Activated T-cell treated with anti-CD3 and anti-CD28 coated beads, Interleukin-2, amount 50 U/mL, for 72 hours (primary cell): ENCODE measurements at places on chromosomes 16 and 17. TPM values are rescaled to one million over a fixed set of nuclear protein-coding genes. Genes with fewer than 3 reads are reported as not detected.
A peak's percentile ranks its signal among the peaks of the same experiment; 100 is the strongest.

ADORA2B gene
- total RNA-seq: 1.2 TPM

KRTAP2-3 gene
- not detected for total RNA-seq

GRCh38 chr16:87384162-87384874 is 742 bp upstream of the FBXO31 start:
- peak overlapping the region; percentile 100 for H3K27ac ChIP-seq
- peaks cover 2% of the 10 kb centered on the region for H3K36me3 ChIP-seq
- no peak for DNase-seq
- no peaks in the 10 kb centered on the region for H3K27me3 ChIP-seq
- H3K4me1 ChIP-seq: peaks cover 70% of the 10 kb centered on the region

- H3K4me3 ChIP-seq: no peak overlapping the region
- H3K4me1 ChIP-seq: no peaks in the 10 kb centered on the region
- H3K27me3 ChIP-seq: peaks cover 41% of the 10 kb centered on the region
- H3K36me3 ChIP-seq: no peaks in the 10 kb centered on the region
- no peak for DNase-seq
Observed at GRCh38 chr17:40707745-40708144, 4.2 kb upstream of the KRT24 start.

RPRML gene
- total RNA-seq: not detected

- H3K27me3 ChIP-seq: no peaks in the 10 kb centered on the region
- H3K4me1 ChIP-seq: peaks cover 29% of the 10 kb centered on the region
- peaks cover 1% of the 10 kb centered on the region for H3K36me3 ChIP-seq
- no peak for DNase-seq
- no peak overlapping the region for H3K4me3 ChIP-seq
Observed at GRCh38 chr17:82983510-82984248, 95.7 kb upstream of the METRNL start.

GRCh38 chr16:17359788-17360390 is 110.9 kb downstream of the XYLT1 start:
- H3K27me3 ChIP-seq: no peaks in the 10 kb centered on the region
- no peaks in the 10 kb centered on the region for H3K36me3 ChIP-seq
- H3K4me1 ChIP-seq: peaks cover 66% of the 10 kb centered on the region
- H3K4me3 ChIP-seq: peak overlapping the region; percentile 73
- DNase-seq: peak; percentile 63
- peak overlapping the region; percentile 90 for H3K27ac ChIP-seq

- no peak for DNase-seq
- H3K27me3 ChIP-seq: peaks cover 24% of the 10 kb centered on the region
- H3K4me1 ChIP-seq: no peaks in the 10 kb centered on the region
- no peak overlapping the region for H3K27ac ChIP-seq
Observed at GRCh38 chr16:80459331-80459777, 81.4 kb upstream of the DYNLRB2 start.

- no peaks in the 10 kb centered on the region for H3K4me1 ChIP-seq
- no peak for DNase-seq
- H3K27ac ChIP-seq: peak overlapping the region; percentile 54
- H3K27me3 ChIP-seq: no peaks in the 10 kb centered on the region
Observed at GRCh38 chr16:56462064-56462796, 10.9 kb downstream of the OGFOD1 start.

GRCh38 chr16:6345090-6345489 is 987.6 kb upstream of the RBFOX1 start:
- H3K4me1 ChIP-seq: no peaks in the 10 kb centered on the region
- no peak for DNase-seq
- no peaks in the 10 kb centered on the region for H3K27me3 ChIP-seq
- H3K4me3 ChIP-seq: no peak overlapping the region
- no peaks in the 10 kb centered on the region for H3K36me3 ChIP-seq

GRCh38 chr16:1991948-1992703 is 2.4 kb downstream of the SYNGR3 start:
- peak; percentile 97 for DNase-seq
- H3K4me1 ChIP-seq: peaks cover 33% of the 10 kb centered on the region
- H3K4me3 ChIP-seq: peak overlapping the region; percentile 88
- no peak overlapping the region for H3K27ac ChIP-seq
- H3K27me3 ChIP-seq: peaks cover 8% of the 10 kb centered on the region

- H3K27ac ChIP-seq: no peak overlapping the region
- no peaks in the 10 kb centered on the region for H3K27me3 ChIP-seq
- H3K4me1 ChIP-seq: no peaks in the 10 kb centered on the region
- no peak overlapping the region for H3K4me3 ChIP-seq
- no peak for DNase-seq
Observed at GRCh38 chr16:64391063-64391600, 730.7 kb downstream of the CDH11 start.

- H3K4me1 ChIP-seq: peaks cover 12% of the 10 kb centered on the region
- H3K27me3 ChIP-seq: no peaks in the 10 kb centered on the region
- no peak for DNase-seq
Observed at GRCh38 chr17:48148854-48149786, 41.6 kb downstream of the SNX11 start.

- H3K4me3 ChIP-seq: peak overlapping the region; percentile 37
- no peaks in the 10 kb centered on the region for H3K27me3 ChIP-seq
- peak overlapping the region; percentile 75 for H3K27ac ChIP-seq
- no peak for DNase-seq
Observed at GRCh38 chr16:31455601-31456314, 3.5 kb upstream of the ARMC5 start.

GRCh38 chr17:73575470-73576221 is 68.6 kb downstream of the SDK2 start:
- DNase-seq: no peak
- H3K4me3 ChIP-seq: no peak overlapping the region
- H3K36me3 ChIP-seq: no peaks in the 10 kb centered on the region
- H3K4me1 ChIP-seq: no peaks in the 10 kb centered on the region
- H3K27ac ChIP-seq: no peak overlapping the region
- no peaks in the 10 kb centered on the region for H3K27me3 ChIP-seq

CTRB2 gene
- total RNA-seq: not detected

- H3K36me3 ChIP-seq: peaks cover 3% of the 10 kb centered on the region
- peaks cover 47% of the 10 kb centered on the region for H3K4me1 ChIP-seq
- H3K27ac ChIP-seq: peak overlapping the region; percentile 94
- no peaks in the 10 kb centered on the region for H3K27me3 ChIP-seq
- peak; percentile 28 for DNase-seq
Observed at GRCh38 chr16:529012-529575, 1.6 kb downstream of the CAPN15 start.

DNA sequence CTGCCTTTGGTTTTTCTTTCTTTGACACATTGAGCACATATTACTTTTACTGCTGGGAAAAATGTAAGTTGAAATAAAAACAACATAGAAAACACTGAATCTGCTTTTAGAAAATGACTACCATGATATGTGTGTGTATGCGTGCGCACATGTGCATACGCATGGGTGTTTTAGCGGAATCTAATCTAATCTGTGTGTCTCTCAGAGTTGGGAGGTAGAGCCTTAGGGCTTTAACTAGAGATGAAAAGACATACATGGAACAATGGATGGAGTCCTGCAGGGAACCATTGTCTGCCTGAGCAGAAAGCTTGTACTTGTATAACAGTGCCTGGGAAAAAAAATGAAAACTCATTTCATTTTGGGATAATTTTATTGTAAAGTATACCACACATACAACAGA is 12.4 kb downstream of the SLFN5 start:
- H3K4me1 ChIP-seq: peaks cover 63% of the 10 kb centered on the region
- DNase-seq: no peak
- no peaks in the 10 kb centered on the region for H3K27me3 ChIP-seq

CCDC154 gene
- total RNA-seq: 3.4 TPM

HSD17B1 gene
- total RNA-seq: 1.3 TPM

TBC1D3G gene
- not detected for total RNA-seq

PRSS8 gene
- total RNA-seq: not detected

TBC1D3 gene
- total RNA-seq: not detected

GRCh38 chr17:4720787-4721186 is 10.4 kb downstream of the ARRB2 start:
- H3K4me3 ChIP-seq: no peak overlapping the region
- peaks cover 12% of the 10 kb centered on the region for H3K36me3 ChIP-seq
- H3K27me3 ChIP-seq: no peaks in the 10 kb centered on the region
- no peak for DNase-seq
- peaks cover 12% of the 10 kb centered on the region for H3K4me1 ChIP-seq

SLFN13 gene
- 45.8 TPM for total RNA-seq

DNA sequence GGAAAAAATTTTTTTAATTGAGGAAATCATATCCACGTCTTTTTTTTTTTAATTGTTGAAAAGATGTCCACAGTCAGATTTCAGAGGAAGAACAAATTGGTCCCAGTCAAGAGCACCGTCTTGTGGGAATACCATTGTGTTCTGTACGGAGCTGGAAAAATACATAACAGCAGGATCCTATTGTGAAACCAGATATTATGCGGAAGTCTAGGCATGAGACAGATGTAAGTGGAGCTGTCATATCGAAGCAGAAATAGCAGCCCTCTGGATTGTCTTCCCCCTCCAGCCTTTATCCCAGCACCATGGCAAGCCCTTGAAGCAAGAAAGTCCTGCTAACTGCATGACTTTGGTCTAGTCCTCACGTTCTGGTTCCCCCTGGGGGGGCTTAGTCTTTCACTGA is 391.6 kb upstream of the ASIC2 start:
- DNase-seq: no peak
- no peak overlapping the region for H3K27ac ChIP-seq
- no peaks in the 10 kb centered on the region for H3K4me1 ChIP-seq

GRCh38 chr16:3047387-3047720 is 993 bp downstream of the MMP25 start:
- H3K27me3 ChIP-seq: peaks cover 43% of the 10 kb centered on the region
- H3K4me3 ChIP-seq: peak overlapping the region; percentile 46
- H3K4me1 ChIP-seq: peaks cover 43% of the 10 kb centered on the region
- no peak overlapping the region for H3K27ac ChIP-seq

DNA sequence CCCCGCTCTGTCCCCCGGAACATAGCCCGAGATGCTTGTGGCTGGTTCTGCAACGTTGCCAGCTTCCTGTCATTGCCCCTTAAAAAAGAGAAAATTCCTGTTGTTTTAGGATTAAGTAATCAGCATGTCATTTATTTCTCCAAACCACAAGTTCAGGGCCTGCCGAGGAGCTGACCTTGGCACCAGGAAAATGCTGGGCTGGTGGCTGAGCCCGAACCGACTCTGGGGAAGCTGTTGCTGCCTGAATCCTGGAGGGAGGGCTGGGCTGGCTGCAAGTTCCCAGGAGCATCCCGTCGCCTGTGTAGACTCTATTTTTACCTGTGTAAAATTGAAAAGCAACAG is 130.9 kb upstream of the FOXF1 start:
- H3K27ac ChIP-seq: no peak overlapping the region
- H3K4me3 ChIP-seq: no peak overlapping the region
- H3K27me3 ChIP-seq: no peaks in the 10 kb centered on the region
- DNase-seq: no peak
- peaks cover 4% of the 10 kb centered on the region for H3K4me1 ChIP-seq
- H3K36me3 ChIP-seq: no peaks in the 10 kb centered on the region

DNA sequence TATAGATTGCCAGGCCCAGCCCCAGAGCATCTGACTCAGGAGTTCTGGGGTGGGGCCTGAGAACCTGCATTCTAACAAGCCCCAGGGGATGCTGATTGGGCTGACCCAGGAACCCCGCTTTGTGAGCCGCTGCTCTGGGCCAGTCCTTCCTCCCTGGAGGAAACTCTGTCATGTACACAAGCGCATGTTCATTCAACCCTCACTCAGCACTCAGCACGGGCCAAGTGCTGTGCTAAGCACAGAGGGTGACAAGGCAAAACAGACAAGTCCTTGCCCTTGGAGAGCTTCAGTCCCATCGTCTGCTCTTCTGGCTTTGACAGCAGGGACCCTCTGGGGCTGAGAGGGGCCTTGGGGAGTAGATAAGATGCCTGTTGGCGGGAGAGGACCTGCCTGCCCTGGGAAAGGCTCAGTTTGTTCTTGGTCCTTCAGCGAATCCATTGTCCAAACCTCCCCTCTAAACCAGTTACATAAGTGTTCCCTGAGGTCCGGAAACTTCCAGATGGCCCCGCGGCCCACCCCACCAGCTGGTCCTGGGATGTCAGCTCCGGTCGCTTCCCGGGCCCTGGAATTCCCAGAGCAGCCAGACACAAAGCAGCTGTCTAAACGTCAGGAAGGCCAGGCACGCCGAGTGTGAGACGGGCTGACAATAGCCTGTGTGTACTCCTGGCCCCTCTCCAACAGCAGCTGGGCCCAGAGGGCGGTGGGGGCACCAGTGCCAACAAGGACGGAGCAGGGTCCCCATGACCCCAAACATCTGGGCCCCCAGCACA is 88.8 kb downstream of the ZDHHC7 start:
- no peaks in the 10 kb centered on the region for H3K4me1 ChIP-seq
- DNase-seq: no peak
- H3K36me3 ChIP-seq: no peaks in the 10 kb centered on the region
- no peak overlapping the region for H3K27ac ChIP-seq

DNA sequence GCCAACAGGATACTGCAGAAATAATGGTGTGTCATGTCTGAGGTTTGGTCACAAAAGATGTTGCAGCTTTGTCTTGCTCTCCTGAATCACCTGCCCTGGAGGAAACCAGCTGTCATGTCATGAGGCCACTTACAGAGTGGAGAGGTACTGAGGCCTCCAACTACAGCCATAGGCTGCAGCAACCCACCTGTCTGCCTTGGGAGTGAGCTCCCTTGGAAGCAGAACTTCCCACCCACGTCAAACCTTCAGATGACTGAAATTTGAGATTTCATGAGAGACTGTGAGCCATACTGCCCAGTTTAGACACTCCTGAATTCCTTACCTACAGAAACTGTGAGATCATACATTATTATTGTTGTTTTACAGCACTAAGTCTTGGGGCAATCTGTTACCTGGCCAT is 475.9 kb downstream of the HS3ST3B1 start:
- no peak overlapping the region for H3K27ac ChIP-seq
- H3K36me3 ChIP-seq: no peaks in the 10 kb centered on the region
- H3K27me3 ChIP-seq: peaks cover 39% of the 10 kb centered on the region
- no peak for DNase-seq

DNA sequence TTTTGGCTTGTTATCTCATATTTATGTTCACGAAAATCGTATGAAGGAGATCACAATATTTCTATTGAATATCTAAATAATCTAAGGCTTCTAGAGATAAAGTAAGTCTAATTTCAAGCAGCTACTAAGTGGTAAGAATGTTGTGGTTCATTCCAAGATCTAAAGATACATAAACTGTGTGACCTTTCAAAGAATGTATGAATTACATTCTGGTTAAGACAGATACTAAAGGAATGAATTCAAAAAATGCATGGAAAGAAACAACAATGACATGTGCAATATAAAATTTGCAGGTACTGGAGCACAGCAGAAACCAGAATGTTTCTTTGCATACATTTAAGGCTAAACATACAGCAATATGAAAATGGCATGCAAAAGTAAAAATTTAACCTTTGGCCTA is 1214.6 kb downstream of the CDH8 start:
- H3K27me3 ChIP-seq: no peaks in the 10 kb centered on the region
- no peak overlapping the region for H3K4me3 ChIP-seq
- no peak overlapping the region for H3K27ac ChIP-seq
- no peak for DNase-seq
- peaks cover 1% of the 10 kb centered on the region for H3K36me3 ChIP-seq
- H3K4me1 ChIP-seq: no peaks in the 10 kb centered on the region

DNA sequence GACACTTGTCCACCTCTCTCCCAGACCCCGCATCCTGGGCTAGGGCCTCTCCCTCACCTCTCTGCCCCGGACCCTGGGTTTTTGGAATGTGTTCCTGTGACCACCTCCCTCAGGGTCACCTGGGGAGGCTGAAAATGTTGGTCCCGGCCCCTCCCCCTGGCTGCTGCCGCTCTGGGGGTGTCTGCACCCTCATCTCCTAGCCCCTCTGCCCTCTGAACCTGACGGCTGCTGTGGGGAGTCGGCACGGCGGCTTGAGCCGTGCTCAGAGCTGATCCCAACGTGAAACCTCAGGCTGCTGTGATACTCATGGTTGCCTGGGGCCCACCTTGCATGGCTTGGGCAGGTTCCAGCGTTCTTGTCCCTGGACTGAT is 42.8 kb downstream of the ADCY7 start:
- no peak overlapping the region for H3K4me3 ChIP-seq
- H3K36me3 ChIP-seq: peaks cover 2% of the 10 kb centered on the region
- DNase-seq: no peak
- H3K4me1 ChIP-seq: peaks cover 21% of the 10 kb centered on the region
